CD8-positive, alpha-beta T cell (primary cell): ENCODE measurements at places on chromosomes 13 and 19.

- no peak for DNase-seq
These were observed 117.3 kb downstream of the RAB20 start for GRCh38 chr13:110444226-110444653.

DNA sequence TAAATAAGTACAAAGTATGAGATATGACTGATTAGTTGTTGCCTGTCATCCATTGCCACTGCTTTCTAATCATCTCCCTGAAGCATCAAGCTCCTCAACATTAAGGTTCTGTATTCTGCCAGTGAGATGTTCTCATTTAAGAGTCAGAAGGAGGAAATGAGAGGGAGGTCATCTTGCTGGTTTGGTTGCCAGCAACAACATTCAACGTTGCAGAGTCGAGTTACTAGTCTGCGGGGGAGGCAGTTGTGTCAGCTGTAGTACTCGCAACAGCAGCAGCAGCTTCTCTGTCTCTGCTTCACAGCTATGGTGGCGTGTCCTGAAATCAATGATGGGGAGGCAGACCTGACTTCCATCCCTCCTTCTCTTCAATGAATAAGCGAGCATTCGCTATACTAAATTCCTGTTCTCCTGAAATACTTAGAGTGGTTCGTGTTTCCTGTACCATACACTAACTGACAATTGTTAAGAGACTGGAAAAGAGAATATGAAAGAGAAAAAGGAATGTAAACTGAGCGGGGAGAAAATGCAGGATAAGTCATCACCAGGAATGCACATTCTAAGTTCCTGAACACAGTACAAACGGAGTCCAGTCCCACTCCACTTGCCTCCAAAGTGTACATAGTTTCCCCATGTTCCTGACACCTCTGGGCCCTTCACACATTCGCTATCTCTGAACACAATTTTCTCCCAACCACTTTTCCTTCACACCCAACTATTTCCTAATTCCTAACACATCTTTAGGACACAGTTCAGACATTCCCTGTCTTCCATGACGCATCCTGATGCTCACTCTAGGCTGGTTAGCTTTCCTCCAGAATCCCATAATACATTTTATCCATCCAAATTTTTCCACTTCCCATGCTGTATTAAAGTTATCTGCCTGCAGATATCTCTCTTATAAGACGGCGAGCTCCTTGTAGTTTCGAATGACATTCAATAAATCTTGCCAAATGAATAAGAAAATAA, 263.0 kb downstream of the KLF12 start:
- peak; percentile 36 for DNase-seq

DNA sequence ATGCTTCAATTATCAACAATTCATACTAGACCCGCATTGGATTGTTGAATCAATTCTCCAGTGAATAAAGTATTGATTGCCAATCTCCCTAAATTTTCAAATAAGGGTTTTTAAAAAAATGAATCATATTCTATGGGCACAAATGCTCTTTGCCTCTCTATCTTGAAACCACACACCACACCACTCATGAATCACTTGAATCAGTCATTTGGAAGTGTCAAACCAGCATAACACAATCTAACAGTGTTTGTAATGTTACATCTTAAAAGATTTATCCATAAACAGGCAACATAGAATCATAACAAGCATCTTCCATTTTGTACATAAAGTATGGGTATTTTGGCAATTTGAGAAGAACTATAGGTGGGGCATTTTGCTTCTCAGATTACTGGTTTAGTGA, 219.5 kb upstream of the MIR17HG start:
- DNase-seq, result no peak

GRCh38 chr13:102235689-102236088, 166.2 kb downstream of the FGF14 start:
- DNase-seq, result no peak

- DNase-seq, result no peak
These were observed 33.0 kb downstream of the USP12 start for GRCh38 chr13:27138457-27139093.

DNA sequence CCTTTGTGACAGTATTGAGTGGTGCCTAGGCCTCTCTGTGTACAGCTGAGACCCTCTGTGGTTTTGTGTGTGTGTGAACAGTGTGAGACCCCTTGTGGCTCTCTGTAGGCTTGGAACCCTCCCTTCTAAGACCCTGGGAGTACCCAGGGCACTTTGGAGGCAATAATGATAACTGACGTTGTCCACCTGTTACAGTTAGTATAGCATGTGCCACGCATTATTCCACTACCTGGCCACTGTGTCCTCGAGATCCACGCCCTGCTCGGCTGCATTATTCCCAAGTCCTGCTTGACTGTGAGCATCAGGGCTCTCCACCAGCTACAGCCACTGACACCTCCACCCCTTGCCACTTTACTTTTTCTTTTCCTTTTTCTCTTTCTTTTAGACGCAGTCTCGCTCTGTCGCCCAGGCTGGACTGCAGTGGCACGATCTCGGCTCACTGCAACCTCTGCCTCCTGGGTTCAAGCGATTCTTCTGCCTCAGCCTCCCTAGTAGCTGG, 2.0 kb downstream of the GRAMD1A start:
- no peak for DNase-seq

- DNase-seq, result no peak
These were observed 36.4 kb downstream of the FBN3 start for GRCh38 chr19:8113017-8113416.

GRCh38 chr13:38537051-38537450, 149.8 kb upstream of the FREM2 start:
- DNase-seq, result no peak

DNA sequence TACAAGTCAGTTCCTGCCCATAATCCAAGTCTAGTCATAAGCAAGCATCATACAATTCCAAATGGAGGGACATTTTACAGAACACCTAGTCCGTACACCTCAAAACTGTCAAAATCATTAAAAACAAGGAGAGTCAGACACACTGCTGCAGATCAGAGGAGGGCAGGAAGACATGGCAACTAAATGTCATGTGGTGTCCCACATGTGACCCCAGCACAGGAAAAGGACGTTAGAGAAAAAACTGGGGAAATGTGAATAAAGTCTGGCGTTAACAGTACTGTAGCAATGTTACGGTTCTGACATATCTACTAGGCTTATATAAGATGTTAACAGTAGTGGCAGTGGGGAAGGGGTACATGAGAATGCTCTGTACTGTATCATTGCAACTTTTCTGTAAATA, 2.3 kb downstream of the ZSCAN5A start:
- DNase-seq, result no peak

DNA sequence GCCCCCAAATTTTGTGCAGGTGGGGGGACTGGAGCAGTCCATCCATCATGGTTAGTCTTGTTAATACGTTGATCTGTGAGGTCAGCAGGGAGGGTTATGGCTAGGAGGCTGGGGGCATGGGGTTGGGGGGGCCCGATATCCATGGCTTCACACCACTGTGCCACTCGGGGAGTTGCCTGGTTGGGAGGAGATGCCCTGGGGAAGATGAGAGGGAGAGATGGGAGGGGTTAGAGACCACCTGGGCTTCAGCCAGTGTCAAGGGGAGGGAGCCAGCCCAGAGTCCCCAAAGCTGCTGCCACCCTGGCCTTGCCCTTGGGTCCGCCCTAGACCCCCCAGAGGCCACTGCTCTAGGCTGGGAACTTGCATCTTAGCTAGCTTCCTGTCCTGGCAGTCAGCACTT, 1.8 kb upstream of the DMPK start:
- no peak for DNase-seq

DNA sequence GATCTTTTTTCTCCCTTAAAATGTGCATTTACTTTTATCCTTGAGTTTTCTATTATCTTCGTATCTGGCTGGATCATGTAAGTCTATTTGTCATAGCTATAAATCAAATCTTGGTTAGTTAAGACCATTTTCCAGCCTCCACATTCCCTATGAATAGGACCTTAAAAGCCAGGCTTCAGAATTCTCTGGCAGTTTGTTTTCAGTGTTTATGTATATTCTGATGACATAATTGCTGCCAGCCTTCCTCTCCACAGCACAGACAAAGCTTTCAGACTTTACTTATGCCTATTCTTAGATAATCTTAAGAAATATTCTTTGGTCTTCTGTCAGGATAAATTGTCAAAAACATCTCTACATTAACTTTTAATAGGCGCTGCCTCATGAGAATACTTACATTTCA, 870.8 kb upstream of the SPRY2 start:
- DNase-seq, result no peak

DNA sequence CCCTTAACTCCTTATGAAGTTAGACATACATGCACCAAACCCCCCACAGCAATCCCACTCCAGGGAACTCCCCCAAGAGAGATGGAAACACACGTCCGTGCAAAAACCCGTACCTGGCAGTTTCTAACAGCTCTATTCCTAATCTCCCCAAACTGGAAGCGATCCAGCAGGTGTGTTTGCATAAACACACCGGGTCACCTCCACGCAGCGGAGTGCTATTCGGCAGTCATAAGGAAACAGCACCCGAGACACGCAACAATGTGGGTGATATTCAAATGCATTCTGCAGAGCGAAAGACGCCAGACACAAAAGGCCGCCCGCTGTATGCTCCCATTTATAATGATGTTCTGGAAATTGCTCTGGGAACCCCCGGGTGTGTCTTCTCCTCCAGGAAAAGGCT, 6.8 kb upstream of the ZNRF4 start:
- no peak for DNase-seq

- no peak for DNase-seq
These were observed 148.8 kb downstream of the FLT1 start for GRCh38 chr13:28346154-28346553.

DNA sequence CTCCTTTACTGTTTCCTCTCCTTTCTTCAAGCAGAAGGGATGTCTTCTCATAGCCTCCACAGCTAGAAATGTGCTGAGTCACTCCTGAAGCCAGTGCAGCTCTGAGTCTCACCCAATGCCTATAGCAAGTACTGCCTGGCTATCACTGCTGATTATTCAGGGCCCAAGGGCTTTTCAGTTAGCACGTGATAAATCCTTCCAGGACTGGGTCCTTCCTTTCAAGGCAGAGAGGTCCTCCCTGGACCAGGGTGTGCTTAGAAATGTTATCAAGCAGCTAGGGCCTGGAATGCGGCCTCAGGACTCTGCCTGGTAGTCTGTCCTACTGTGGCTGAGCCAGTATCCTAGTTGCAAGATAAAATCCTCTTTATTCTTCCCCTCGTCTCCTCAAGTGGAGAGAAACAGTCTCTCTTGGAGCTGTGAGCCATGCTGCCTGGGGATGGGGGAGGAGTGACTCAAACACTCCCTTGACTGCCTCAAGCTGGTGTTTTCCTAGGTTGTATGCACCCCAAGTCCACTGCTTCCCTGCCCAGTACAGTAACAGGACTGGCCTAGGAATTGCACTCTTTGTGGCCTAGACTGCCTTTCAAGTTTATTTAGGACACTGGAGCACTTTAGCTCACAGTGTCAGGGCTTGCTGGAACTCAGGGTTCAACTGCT, 198.7 kb upstream of the SERP2 start:
- no peak for DNase-seq

DNA sequence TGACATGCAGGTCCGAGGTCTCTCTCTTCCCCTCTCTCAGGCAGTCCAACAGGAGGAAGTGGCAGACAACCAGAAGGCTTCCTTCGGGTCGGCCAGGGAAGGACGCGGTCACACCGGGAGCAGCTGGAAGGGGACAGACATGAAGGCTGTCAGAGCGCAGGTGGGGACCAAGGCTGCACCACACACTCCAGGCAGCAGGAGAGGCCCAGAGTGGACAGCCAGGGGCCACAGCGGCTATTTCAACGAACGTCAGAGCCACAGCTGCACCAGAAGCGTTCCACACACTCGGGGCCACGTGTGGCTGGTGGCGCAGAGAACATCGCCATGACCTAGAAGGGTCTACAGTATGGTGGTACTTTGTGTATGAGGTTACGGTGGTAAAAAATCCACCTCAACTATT, 16.0 kb upstream of the SLC39A3 start:
- DNase-seq, result no peak

DNA sequence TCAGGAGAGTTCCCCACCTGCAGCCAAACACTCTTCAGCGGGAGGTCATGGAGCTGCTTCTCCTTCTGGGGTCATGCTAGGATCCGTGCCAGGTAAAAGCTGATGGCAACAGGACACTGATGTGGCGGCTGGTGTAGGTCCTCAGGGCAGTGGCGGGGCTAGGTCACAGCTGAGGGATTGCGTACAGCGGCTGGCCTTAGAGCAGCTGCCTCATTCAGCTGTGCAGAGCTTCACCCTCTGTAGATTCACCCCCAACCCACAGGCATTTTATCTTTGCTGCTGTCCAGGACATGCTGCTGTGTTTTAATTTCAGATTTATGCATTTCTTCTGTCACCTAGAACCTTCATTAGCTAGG, 2.3 kb downstream of the MCF2L start:
- DNase-seq, result no peak

DNA sequence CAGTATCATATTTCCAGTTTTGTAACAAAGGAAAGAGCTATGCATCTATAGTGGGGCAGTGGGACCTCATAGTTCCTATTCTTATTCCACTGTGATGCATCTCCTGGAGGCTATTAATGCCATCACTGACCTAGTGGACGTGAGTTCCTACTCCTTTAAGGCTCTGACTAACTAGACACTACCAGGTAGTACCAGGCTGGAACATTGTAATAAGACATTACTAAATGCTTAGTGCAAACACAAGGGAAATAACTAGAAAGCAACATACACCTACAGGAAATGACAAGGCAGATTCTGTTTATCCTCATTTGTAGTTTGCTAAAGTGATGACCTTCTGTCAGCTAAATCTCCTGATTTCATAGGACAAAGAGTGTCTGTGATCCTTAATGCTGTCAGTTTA, 192.5 kb downstream of the POSTN start:
- no peak for DNase-seq

- no peak for DNase-seq
These were observed 51.7 kb upstream of the EEF1AKMT1 start for GRCh38 chr13:20825477-20825875.

GRCh38 chr13:40613914-40614313, 52.5 kb downstream of the FOXO1 start:
- no peak for DNase-seq

GRCh38 chr13:45393941-45394570, 24.1 kb downstream of the SLC25A30 start:
- DNase-seq, result no peak

- peak; percentile 86 for DNase-seq
These were observed 3.7 kb upstream of the FCER2 start for GRCh38 chr19:7705387-7706187.

GRCh38 chr13:52846567-52847321, 1.7 kb downstream of the PCDH8 start:
- DNase-seq, result no peak

DNA sequence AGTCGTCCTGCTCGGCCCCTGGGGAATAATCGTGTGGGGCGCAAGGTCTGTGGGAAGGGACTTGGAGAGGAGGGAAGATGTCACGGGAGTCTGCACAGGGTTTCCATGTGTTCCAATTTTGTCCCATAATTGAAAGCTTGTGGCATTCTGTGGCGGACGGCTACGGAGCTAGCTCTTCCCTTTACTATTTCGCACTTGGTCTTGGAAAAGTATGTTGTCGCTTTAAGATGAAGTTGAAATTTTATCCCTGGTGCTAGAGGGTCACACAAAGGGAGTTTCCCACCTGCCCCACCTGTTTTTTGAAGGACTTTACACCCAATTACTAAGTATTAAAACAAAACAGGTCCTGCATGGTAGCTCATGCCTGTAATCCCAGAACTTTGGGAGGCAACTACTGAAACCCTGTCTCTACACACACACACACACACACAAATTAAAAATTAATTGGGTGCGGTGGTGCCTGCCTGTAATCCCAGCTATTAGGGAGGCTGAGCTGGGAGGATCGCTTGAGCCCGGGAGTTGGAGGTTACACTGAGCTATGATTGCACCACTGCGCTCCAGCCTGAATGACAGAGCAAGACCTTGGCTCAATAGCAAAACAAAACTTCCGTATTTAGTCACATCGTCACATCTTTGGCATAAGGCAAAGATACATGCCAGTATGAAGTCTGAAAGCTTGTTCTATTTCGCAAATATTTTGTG, 967 bp upstream of the TPT1 start:
- no peak for DNase-seq

- DNase-seq, result no peak
These were observed 15.3 kb downstream of the NAXD start for GRCh38 chr13:110630566-110631119.
